Renal pelvis (tissue), 12 donors: ENCODE measurements at places on chromosomes 2 and 18. TPM values are rescaled to one million over a fixed set of nuclear protein-coding genes. Genes with fewer than 3 reads are reported as not detected.

Gene IL1B
- 0.67 TPM for polyA plus RNA-seq

GRCh38 chr2:201798252-201798913 lies 8.0 kb upstream of the CDK15 start:
- DNase-seq: no peak

Gene NCOA1
- polyA plus RNA-seq: 42.9 TPM

DNA sequence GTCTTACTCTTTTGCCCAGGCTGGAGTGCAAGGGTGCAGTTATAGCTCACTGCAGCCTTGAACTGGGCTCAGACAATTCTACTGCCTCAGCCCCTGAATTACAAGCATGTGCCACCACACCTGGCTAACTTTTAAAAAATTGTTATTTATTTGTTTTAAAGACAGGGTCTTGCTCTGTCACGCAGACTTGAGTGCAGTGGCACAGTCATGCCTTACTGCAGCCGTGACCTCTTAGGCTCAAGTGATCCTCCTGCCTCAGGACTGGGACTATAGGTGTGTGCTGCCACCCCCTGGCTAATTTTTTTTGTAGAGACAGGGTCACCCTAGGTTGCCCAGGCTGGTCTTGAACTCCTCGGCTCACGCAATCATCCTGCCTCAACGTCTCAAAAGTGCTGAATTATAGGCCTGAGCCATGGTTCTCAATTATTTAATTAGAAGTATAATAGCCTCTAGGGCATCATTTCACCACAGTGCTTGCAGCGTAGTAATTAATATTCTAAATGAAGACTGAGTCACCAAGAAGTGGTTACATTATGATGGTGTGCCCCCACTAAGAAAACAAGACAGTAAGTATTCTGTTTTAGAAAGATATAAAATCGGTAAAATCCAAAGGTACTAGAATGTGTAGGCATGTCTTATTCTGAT lies 69.6 kb downstream of the EML4 start:
- DNase-seq: no peak

Gene UPP2
- polyA plus RNA-seq: 9.6 TPM

Gene WNT10A
- 1.6 TPM for polyA plus RNA-seq

- DNase-seq: no peak
These were observed 32.9 kb downstream of the ARHGEF4 start for GRCh38 chr2:130869441-130870160.

GRCh38 chr2:237708961-237709360 lies 81.6 kb downstream of the LRRFIP1 start:
- DNase-seq: no peak

DNA sequence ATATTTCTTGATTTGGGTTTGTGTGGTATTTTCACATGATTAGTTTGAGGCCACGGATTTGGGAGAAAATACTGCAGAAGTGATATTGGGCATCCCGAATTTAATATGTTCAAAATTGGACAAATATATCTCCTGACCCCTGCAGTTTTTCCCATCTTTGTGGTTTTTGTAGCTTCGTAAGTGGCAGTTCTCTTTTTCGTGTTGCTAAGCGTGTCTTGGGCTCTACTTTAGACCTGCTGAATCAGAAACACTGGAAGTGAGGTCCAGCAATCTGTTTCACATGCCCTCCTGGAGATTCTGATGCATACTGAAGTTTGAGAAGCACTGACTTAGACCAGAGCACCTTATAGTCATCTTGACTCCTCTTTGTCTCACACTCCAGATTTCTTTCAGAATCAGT lies 98.3 kb downstream of the EPB41L5 start:
- DNase-seq: no peak

Gene FAM228B
- polyA plus RNA-seq: 28.6 TPM

- DNase-seq: no peak
These were observed 10.4 kb upstream of the ARID5A start for GRCh38 chr2:96526101-96526591.

DNA sequence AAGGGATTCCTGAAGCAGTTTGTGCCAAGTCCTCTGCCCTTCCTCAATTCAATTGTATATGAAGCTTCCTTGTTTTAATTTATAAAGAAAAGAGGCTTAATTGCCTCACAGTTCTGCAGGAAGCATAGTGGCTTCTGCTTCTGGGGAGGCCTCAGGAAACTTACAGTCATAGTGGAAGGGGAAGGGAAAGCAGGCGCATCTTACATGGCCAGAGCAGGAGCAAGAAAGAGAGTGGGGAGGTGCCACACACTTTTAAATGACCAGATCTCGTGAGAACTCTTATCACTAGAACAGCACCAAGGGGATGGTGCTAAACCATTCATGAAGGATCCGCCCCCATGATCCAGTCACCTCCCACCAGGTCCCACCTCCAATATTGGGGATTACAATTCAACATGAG lies 114.2 kb downstream of the SGPP2 start:
- DNase-seq: no peak

Gene PROKR1
- polyA plus RNA-seq: 0.21 TPM

Gene CTAGE1
- not detected for polyA plus RNA-seq

Gene BCL2
- 26.3 TPM for polyA plus RNA-seq
